ENCODE measurements at places on chromosomes 2 and 18.

- DNase-seq = no peak
Measured at GRCh38 chr2:191631754-191632153, 46.2 kb upstream of the NABP1 start.

DNA sequence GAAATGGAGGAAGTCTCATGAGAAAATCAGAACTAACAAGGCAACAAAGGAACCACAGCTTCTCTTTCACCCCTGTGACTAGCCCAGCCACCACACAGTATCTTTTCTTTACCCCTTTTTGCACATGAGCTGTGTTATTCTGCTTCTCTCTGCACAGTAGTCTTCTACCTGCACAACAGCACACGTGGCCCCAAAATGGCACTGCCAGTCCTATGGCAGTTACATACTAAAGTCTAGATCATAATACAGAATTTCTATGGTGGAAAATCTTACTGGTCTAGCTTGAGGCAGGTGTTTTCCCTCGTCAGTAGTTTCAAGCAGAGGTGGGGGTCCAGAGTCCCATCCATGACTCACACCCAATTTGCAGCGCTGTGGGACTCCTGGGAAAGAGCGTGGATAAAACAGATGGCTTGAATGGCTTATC is 177.7 kb downstream of the DIS3L2 start:
- DNase-seq = no peak

DNA sequence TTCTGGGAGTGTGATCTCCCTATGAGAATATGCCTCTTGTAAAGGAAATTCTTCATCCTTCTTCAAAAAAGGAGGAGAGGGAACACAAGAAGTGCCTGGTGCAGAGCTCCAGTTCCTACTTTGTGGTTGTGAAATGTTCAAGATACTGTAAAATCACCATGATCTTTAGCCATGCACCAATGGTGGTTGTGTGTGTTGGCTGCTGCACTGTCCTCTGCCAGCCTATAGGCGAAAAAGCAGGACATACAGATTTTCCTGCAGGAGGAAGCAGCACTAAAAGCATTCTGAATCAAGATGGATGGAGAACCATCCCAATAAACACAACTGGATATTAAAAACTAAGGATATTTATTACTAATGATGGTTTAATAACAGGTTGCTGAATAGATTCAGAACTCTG is 6.2 kb upstream of the KLHL14 start:
- DNase-seq = no peak

- no peak for DNase-seq
Measured at GRCh38 chr2:179788104-179788503, 73.3 kb downstream of the ZNF385B start.

DNA sequence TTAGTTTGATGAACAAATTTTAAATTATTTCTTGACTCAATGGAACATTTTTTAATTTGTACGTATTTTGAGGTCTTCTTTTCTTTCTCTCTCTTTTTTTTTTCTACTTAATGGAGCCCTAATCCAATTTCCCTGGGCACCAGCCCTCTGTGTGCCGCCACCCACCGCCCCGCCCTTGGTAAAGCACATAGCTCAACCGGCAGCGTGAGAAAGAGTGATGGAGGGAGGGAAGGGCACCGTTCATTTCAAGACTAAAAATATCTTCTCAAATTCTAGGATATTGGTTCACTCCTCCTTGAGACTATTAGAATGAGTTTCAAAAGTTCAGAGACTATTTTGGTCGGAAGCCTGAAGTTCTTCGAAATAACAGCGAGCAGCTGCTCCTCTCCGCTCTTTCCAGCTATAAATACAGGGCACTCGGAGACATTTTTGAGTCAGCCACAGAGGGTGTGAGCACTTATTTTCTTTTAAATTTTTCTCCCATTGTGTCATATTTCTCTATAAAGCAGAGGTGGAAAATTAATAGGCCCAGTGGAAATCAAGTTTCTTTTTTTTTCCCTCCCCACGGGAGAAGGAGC is 731.7 kb upstream of the ID2 start:
- no peak for DNase-seq

GRCh38 chr2:136359121-136359965 is 241.4 kb upstream of the CXCR4 start:
- no peak for DNase-seq

- no peak for DNase-seq
Measured at GRCh38 chr2:164514491-164514890, 106.8 kb downstream of the GRB14 start.

GRCh38 chr2:163812926-163813520 is 77.2 kb upstream of the FIGN start:
- no peak for DNase-seq

- no peak for DNase-seq
Measured at GRCh38 chr18:37527395-37527794, 38.2 kb downstream of the CELF4 start.

GRCh38 chr2:237907144-237907543 is 47.7 kb downstream of the RAMP1 start:
- no peak for DNase-seq

DNA sequence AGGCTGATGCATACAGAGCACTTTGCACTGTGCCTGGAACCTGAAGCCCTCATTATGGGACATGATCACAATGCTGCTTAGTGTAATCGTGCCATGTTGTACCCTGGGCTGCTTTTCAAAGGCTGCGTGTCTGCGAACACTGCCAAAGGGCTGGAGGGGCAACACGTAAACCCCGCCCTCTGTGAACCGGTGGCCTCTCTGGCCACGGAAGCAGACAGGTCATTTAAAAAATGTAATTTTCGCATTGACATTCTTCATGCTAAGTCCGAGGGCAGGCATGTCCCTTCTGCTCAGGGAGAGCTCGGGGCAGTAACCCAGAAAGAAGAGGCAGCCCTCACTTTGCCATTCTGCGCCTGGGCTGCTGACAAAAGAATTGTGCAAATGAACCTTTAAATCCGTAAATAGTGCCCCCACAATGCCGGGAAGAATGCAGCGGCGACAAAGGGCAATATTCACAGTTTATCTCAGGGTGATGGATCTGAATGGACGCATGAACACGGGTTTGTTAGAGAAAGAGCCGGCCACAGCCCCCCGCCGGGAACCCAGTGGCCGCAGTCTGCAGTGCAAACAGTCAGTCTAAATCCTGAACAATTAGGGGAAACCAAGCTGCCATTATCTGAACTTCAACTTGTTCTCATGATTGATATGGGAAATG is 226.1 kb downstream of the MYCN start:
- DNase-seq = no peak

GRCh38 chr2:27958711-27959378 is 68.3 kb downstream of the BABAM2 start:
- no peak for DNase-seq

DNA sequence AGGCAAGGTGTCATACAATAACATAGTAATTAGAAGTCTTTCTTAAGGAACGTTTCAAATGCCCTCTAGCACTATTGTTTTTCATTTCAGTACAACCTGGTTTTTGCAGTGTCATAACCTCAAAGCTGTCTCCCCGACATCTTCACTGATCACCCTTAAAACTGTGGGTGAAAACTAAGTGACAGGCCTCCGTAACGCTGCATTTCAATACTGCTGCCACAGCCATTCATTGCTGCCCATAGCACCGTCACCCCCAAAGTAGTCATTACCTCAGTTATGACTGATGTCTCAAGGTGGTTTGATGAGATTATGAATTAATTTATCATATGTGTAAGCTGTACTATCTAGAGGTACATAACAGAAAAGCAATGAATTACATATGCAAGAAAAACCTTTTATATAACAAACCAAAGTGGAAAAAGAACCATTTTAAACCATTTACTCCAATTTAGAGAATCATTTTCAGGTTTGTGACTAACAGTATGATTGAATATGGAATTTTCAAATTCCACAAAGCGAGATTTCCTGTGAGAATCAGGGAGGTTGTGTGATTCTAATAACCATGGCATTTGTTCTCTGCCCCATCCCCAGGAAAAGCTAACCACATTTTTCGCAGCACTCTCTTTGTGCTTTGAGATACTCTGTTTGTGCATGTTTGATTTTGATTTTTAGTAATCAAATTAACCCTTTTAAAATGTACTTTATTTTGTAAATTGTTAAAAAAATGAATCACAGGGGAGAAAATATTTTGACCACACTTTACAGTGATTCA is 263.0 kb downstream of the PTGR3 start:
- no peak for DNase-seq

GRCh38 chr2:71309-72035 is 25.2 kb upstream of the FAM110C start:
- DNase-seq = no peak

DNA sequence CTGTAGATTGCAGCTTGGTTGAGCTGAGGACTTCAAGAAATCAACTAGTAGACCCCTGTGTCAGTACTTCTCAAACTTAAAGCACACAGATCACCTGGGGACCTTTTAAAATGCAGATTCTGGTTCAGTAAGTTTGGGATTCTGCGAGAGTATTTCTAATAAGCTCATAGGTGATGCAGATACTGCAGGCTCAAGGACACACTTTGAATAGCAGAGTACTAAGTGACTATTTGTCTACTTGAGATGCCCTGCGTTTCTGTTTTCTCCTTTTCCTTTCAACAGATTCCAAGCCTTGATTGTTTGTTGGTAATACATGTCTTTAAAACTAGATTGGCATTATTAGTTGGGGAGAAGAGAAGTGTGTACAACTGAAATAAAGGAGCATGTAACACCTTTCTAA is 6.7 kb downstream of the MIB1 start:
- DNase-seq = no peak

All from GM19239 (cell line).